ENCODE measurements at places on chromosomes 12 and 14.

DNA sequence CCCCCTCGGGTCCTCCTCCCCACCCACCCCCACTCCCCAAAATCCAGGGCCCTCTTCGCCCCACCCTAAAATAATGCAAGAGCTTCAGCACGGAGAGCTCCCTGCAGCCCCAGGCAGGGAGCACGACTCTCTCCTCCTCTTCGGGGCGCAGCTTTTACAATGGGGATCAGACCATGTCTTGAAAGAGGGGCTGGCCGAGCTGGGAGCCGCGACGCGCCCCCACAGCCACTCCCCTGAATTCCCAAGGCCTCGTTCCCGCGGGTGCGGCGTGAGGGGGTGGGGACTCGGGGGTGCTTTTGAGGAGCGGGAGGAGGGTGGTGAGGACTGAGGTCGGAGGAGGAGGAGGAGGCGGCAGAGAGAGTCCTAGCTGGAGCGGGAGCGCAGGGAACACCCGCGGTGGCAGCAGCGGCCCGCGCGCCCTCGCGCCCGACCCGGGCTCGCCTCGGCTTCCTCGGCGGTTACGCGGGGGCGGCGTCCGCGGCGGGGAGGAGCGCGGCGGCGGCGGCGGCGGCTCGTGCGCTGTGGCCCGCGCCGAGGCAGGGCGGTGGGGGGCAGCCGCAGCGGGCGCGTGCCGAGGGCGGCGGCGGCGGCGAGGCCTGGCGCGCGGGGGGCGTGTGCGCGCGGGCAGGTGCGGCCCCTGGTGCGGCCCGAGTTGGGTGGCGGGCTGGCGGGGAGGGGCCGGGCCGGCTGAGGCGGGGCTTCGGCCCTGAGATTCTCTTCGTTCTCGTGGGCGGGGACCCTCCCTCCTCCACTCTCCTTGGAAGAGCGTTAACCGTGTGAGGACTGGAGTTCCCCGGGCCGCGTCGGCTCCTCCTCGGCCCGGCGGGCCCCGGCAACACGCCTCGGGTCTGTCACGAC lies at the start of gene ANKS1B:
ANKS1B (minus strand) TSS at position 666 of the 858 bp plus-strand sequence. CDS start 699 bp downstream, outside the sequence.
- DNase-seq = no peak

GRCh38 chr14:76954394-76955190 lies 73.9 kb downstream of the IRF2BPL start:
- DNase-seq = no peak

GRCh38 chr12:5102261-5102789 lies 58.6 kb downstream of the KCNA5 start:
- no peak for DNase-seq

DNA sequence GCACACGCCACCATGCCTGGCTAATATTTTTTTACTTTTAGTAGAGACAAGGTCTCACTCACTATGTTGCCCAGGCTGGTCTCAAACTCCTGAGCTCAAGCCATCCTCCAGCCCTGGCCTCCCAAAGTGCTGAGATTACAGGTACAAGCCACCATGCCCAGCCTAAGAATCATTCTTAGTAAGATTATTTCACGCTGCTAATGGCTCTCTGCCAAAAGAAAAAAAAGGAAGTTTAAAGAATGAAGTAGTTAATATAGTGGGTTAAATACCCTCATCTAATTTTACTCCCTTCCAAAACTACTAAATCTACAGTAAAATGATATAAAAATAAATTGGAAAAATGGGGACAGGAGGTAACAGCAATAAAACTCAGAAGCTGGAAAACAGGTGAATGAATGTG lies 2.6 kb downstream of the ETFRF1 start:
- no peak for DNase-seq

DNA sequence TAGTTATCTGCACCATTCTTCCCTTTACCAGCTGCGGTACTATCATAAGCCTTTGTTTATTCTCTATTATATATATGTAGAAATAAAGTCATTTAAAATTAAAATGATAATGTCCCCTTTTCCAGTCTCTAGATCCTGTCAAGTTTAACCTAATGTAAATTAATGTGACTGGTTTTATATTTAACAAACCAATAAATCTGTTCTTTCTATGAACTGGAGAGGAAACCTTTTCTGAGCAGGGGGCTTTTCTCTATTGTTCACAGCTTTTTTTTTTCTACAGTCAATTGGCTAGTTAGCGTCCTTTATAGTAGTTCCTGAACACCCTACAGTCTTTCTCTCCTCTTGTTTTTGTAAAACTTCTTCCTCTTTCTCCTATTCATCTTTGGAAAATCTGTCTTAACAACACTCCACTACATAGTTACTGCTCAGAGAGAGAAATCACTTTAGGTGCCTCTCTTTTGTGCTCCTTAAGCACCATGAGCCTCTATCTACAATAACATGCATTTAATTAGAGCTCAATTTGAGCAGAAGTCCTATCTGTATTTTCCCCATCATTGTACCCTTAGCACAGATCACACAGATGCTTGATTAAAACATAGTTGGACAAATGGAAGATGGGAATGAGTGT lies 332.6 kb upstream of the SYT1 start:
- no peak for DNase-seq

GRCh38 chr12:46266382-46266791 lies 2.5 kb downstream of the SLC38A1 start:
- DNase-seq = no peak

DNA sequence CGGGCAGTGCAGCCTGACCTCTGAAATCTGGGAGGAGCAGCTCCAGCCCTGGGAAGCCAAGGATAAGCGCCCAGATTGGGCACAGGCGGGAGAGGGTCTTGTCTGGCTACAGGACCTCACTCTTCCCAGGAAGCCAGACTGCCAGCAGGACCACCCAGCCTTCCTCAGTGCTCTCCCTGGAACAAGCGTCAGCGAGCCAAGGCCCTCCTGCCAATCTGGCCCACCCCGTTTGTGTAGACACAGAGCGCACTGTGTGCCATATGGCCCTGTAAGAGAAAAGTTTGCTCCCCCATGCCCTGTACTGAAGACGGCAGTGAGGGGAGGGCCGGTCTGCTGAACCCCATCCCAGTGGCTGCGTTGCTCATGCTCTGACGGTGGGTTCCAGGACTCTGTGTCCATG lies 1.2 kb upstream of the C14orf180 start:
- DNase-seq = no peak
